Hematopoietic multipotent progenitor cell treated with erythropoietin and hydrocortisone succinate and interleukin-3 and kit ligand, for 8 days (in vitro differentiated cells): ENCODE measurements at places on chromosomes 13 and 19.

GRCh38 chr13:113207460-113207859 lies 1.0 kb downstream of the PCID2 start:
- DNase-seq = peak; percentile 46

- DNase-seq = no peak
These were observed 380.7 kb downstream of the ZNF536 start for GRCh38 chr19:30752876-30753275.

- no peak for DNase-seq
These were observed 74.0 kb downstream of the RUBCNL start for GRCh38 chr13:46313024-46313423.

DNA sequence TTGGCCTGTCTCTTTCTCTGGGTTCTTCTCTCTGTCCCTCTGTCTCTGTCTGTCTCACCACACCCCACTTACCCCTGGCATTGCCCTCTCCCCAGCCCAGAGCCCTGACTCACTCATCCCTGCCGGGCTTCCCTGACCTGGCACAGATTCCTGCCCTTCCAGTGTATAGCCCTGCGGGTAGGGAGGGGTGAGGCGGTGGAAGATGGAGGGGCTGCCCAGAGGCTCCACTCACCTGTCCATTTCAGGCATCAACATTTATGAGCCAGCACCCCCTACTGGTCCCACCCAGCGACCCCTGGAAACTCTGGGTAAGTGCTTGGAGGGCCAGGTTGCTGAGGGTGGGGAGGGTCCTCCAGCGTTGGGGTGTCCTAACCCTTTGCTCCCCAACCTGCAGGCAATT lies 1.0 kb downstream of the NCCRP1 start:
- no peak for DNase-seq

- no peak for DNase-seq
These were observed 101.3 kb downstream of the AKAP11 start for GRCh38 chr13:42373048-42373812.

GRCh38 chr13:90710164-90710759 lies 637.2 kb upstream of the MIR17HG start:
- DNase-seq = no peak

DNA sequence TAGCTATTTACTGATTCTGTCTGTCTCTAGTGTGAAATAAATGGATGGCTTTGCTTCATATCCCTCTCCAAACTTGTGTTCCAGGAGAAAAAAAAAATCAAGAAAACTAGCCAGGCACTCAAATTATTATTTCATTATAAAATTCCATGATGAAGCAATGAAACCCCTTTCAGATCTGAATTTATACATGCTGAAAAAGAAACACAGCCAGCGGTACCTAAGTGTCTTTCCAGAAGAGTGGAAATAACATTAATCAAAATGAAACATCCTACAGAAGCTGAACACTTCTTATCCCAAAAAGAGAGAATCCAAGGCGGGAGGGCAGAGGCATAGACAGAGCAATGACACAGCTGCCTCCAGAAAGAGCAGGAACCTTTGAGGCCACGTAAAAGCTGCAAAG lies 15.9 kb downstream of the ENOX1 start:
- no peak for DNase-seq
